Psoas muscle (tissue), 8 donors: ENCODE measurements at places on chromosomes 12 and 14. TPM values are rescaled to one million over a fixed set of nuclear protein-coding genes. Genes with fewer than 3 reads are reported as not detected.

Gene SERPINA9
- total RNA-seq: not detected

Gene TAS2R9
- not detected for total RNA-seq

Gene ENDOU
- not detected for total RNA-seq

GRCh38 chr14:91536327-91536726 lies 26.2 kb upstream of the PPP4R3A start:
- DNase-seq: no peak

DNA sequence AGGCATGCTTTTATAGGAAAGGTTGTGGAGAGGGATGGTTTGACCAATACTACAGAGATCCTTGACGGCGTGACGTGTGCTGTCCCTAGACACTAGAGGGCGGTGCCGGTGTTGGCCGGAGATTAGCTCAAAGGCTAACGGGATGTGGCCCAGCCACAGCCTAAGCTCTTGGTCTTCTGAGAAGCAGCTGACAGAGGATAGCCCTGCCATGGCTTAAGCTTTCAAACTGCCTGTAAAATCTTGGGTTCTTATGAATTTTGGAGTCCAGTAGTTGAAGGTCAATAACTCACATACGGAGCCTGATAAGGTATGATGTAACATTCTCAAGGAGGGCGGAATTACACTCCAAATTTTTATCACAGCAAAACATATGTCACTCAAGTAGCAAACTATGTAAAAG lies 515.7 kb upstream of the ATXN7L3B start:
- peak; percentile 20 for DNase-seq

DNA sequence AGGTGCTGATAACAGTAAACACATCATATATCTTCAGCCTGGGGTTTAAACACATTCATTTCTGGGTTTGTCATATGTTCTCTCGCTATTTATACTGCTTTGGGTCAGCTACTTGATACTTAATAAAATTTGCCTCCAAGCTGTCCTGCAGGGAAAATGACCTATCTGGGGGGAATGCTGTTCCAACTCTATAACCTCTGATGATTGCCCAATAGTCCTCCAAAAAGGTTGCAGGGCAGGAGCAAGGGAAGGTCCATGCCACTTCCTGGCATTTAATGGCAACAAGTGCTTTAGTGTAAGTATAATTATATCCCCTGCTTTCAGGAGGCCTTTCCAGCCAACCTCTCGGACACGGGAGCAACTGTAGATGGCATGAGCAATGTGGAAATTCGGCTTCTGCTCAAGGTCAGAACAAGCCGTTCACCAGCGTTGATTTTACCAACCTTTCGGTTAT lies 198.0 kb upstream of the EEA1 start:
- peak; percentile 23 for DNase-seq

GRCh38 chr14:33617154-33617553 lies 333.7 kb downstream of the EGLN3 start:
- no peak for DNase-seq

DNA sequence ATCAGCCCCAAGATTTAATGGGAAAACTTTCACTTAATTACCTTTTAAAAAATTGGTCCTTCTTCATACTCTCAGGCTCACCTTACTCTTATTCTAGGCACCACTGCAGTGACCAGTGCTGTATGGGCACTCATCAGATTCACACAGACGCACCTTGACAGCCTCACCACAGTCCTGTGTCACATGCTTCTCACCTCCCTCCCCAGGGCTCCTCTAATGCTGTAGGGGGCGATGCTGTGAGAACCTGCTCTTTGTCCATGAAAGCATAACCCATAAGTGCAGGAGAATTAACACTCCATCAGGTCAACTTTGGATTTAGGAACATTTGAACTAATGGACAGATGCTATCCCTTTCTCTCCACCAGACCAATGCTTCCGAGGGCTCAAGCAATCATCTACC lies 13.9 kb upstream of the PPP4R3A start:
- no peak for DNase-seq

- DNase-seq: no peak
Observed at GRCh38 chr12:39613525-39613924, 6.1 kb downstream of the ABCD2 start.

DNA sequence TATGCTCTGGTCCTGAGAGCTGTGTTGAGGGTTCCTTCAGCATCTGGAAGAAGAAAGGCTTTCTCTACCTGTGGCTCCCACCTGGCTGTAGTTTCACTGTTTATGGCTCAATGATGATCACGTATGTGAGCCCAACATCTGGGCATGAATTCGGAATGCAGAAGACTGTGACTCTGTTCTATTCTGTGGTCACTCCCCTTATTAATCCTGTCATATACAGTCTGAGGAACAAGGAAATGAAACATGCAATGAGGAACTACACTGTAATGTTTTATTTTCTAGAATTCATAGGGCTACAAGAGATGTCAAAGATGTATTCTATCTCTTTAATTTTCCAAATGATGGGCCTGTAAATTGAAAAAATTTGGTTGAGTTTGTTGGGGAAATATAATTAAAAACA lies 10.8 kb upstream of the OR11G2 start:
- DNase-seq: no peak
